Effector memory CD8-positive, alpha-beta T cell (primary cell): ENCODE measurements at places on chromosomes 6 and 20.
A peak's percentile ranks its signal among the peaks of the same experiment; 100 is the strongest.

DNA sequence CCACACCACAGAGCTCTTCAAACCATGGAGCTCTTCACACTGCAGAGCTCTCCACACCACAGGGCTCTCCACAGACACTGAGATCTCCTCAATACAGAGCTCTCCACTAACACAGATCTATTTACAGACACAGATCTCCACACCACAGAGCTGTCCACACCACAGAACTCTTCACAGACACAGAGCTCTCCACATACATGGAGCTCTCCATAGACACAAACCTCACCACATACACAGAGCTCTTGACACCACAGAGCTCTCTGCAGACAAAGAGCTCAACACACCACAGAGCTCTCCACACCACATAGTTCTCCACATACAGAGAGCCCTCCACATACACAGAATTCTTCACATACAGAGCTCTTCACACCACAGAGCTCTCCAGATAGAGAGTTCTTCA, 53.0 kb downstream of the ERMARD start:
- DNase-seq = no peak

DNA sequence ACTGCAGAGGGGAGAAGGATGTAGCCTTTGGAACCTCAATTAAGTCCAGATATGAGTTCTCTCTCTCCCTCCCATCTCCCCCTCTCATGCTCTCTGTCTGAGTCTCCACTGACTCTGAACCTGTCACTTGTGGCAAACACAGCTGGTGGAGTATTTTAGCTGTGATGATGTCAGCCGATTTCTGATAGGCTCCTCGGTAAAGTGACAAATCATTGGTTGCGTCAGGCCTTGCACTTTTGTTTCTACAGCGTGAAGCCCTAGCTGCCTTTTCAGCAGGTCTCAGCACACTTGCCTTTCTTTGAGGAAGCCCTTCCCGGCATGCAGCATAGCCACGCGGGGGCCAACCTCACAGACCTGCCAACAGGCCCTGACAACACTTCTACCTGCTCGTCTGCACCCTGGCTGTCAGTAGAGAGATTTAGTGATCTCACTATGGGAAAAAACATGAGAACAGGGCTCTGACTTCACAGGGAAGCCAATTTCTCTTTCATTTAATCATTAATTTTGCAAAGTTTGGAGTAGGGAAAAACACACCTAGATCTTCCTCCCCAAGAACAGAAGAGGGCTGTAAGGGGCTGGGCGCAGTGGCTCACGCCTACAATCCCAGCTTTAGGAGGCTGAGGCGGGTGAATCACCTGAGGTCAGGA, 84.4 kb downstream of the GMPR start:
- peak; percentile 75 for DNase-seq

GRCh38 chr6:126266664-126267063, 73.3 kb upstream of the CENPW start:
- no peak for DNase-seq

- DNase-seq = no peak
Measured at GRCh38 chr6:39193201-39193791, 36.0 kb downstream of the KCNK5 start.

GRCh38 chr6:4703382-4703781, 72.8 kb upstream of the CDYL start:
- DNase-seq = no peak

DNA sequence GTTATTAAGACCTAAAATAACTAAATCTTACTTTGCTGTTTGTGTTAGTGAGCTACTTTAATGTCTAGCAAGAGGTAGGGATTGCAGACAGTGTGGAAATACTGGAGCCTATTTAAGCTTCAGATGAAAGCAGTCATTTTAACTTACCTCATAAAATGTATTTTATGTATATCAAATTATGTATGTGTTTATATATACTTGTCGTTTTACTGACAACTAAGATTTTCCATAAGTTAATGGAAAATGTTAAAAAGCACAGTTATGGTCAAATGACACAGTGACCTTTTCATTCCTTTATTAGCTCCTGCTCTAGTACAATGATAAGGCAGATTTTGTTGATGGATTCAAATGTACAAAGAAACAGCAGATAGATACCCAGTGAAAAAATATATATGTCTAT, 34.6 kb downstream of the QKI start:
- no peak for DNase-seq

- no peak for DNase-seq
Measured at GRCh38 chr6:967701-968100, 274.8 kb upstream of the EXOC2 start.

GRCh38 chr6:88520017-88520338, 353.8 kb upstream of the CNR1 start:
- DNase-seq = no peak

GRCh38 chr20:19973961-19974629, 43.1 kb upstream of the NAA20 start:
- DNase-seq = no peak

GRCh38 chr6:118377711-118378414, 170.2 kb upstream of the PLN start:
- no peak for DNase-seq

GRCh38 chr6:97292671-97293070, 9.7 kb upstream of the MMS22L start:
- DNase-seq = no peak

GRCh38 chr6:7196685-7197283, 89.0 kb downstream of the RREB1 start:
- no peak for DNase-seq

DNA sequence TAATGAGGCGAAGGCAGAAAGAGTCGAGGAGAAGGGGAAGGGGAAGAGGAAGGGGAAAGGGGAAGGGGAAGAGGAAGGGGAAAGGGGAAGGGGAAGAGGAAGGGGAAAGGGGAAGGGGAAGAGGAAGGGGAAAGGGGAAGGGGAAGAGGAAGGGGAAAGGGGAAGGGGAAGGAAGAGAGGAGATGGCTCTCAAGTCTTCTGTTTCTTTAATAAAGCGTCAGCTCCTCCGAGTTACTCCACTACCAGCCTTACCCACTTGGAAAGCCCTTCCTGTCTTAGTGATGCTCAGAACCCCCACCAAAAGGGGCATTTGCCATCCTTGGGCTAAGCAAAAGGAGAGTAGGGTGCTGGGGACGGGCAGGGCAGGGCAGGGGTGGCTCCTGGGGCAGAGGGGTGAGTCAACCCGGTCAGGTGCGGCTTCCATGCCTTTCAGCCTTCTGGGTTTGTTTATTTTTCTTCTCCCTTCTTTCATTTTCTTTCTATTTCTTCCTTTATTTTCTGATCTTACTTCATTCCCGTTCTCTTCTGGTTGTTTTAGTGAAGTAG, 476 bp upstream of the CLIC5 start:
- DNase-seq = no peak
